Stimulated activated CD8-positive, alpha-beta memory T cell treated with anti-CD3 and anti-CD28 coated beads, Interleukin-7, amount 100 ng/mL, for 1 hour (primary cell): ENCODE measurements at places on chromosomes 4 and X.

DNA sequence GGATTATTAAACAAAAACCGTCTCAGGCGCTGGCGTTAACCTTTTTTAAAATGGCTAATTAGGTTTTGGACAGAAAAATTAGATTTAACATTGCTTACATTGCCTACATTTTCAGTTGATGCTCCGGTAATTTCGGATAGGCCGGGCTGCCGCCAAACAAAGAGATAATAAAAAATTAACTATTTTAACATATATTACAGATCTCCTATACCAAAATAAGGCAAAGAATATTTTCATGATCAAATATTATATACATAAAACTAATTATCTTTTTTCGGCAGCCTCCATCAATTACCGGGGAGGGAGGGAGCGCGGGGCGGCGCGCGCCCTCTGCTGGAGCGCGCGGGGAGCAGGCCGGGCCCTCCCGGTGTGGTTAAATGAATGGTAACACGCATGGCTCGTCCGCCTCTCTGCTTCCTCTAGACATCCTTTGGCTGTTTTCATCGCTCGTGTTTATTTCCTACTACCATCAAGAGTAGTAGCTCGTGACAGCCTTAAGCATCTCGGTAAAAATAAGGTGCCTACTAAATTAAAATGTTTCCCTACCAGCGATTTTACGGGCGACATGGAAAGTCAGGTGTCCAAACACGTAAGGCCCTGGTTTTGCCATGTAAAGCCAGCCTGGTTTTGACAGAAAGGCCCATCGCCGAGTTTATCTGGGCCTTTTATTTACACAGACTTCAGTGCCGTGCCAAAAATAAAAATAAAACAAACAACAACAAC is 52.4 kb upstream of the TMEM33 start:
- DNase-seq: peak; percentile 23

DNA sequence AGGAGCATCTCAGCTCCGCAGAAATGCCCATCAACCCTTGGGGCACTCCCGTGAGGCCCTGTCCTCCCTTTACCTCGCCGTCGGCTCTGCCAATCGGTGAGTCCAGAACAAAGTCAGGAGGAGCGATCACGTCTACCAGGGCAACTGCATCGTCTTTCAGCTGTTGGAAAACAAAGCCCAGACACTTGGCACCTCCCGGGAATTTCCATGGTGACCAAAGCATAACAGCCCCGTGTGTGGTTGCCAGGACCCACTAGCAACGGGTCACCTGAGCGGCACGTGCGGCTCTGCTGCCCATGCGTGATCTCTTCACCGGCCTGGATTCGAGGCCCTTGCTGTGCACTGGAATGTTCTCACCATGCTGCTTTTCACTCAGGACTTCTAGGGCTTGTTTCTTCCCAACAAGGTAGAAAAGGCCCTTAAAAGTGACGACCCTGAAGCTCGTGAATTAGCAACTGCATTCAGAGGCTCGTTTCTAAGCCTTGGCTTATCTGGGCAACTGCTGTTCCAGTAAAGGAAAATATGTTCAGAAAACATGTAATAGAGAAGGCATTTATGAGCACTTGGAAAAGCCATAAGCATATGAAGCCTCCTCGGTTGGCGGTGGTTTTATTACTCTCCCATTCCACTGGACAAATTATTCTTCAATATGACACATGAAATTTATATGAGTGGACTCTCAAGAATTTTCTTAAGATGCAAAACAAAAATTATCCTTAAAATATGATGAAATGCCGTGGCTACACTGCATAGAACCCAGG is 69.5 kb downstream of the ACOX3 start:
- DNase-seq: no peak

DNA sequence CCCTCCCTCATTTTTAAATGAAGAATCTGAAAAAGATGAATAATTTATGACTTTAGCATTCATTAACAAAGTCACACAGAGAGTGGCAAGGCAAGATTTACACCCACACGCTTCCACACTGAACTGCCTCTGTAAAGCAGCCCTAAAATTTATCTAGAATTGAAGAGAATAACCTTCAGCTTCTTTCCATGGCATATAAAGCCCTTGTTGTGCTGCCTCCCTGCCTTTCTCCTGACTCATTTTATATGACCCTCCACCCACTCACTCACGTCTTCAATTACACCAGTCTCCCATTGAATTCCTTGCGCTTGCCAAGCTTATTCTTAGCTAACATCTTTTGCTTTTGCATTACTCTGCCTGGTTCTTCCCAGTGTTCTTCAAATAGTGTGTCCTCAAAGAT is 2649.3 kb downstream of the PCDH7 start:
- DNase-seq: no peak

- no peak for DNase-seq
Measured at GRCh38 chr4:2756691-2757350, 685 bp upstream of the TNIP2 start.

DNA sequence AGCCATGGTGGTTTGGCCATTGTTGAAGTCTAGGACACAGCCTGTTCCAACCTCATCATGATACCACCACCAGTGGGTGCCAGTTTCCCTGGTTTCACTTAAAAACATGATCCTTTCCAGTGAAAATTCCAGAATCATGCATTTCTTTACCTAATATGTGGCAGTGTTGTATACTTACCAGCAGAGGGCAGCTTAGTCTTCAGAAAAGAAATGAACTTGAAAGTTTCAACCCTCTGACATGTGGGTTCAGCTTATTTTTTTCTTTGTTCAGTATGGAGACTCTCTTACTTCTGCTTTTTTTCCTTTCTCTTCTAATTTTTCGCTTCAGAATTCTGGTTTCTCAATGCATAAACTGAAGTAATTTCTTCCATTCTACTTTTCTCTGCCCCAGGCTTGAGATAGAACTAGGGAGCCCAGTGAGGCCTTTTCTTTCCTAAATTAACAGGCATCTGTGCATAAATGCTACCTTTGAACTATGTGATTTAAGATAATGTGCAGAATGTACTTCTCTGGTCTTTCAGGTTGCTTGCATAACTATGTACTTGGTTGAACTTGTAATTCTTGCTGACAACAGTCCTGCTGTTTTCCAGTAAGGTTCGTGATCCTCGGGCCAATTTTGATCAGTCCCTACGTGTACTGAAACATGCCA is 10.7 kb downstream of the LIAS start:
- DNase-seq: no peak

GRCh38 chr4:76177709-76178108 is 29.5 kb upstream of the NUP54 start:
- DNase-seq: no peak

DNA sequence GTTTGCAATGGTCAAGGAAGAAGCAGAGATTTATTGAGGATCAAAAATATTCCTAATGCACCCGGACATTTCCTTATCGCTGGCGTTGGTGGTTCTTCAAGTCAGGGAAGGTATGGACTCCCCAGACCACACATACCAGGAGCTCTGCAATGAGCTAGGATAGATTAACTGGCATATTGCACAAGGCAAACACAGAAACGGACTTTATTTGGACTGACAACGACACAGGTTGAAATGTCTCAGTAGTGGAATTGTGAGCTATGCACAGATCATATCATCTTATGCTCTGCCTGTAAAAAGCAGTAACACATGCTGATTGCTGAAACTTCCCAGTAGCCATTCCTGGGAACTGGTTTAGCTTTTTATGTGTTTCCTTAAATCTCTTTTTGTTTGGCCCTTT is 1.7 kb downstream of the TSPAN7 start:
- DNase-seq: no peak

DNA sequence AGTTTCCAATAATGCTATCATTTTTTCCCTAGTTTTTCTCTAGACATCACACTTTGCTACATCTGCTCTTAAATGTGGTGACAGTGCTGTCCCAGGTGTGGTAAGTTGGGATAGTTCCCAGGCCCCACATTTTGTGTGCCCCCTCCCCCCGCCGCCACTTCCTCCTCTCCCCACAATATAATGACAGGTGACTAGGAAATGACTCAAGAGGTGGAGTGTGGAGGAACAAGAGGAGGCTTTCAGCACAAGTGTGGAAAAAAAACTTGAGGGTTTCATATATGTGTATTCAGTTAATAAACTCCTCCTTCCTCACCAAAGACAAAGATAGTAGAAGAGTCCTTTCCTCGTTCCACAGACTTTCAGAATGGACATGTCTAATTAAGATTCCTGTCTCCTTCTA is 18.3 kb upstream of the IL21 start:
- no peak for DNase-seq

GRCh38 chrX:51494409-51494808 is 2.0 kb downstream of the NUDT11 start:
- DNase-seq: no peak

GRCh38 chr4:42284030-42284429 is 113.3 kb upstream of the SHISA3 start:
- DNase-seq: no peak

DNA sequence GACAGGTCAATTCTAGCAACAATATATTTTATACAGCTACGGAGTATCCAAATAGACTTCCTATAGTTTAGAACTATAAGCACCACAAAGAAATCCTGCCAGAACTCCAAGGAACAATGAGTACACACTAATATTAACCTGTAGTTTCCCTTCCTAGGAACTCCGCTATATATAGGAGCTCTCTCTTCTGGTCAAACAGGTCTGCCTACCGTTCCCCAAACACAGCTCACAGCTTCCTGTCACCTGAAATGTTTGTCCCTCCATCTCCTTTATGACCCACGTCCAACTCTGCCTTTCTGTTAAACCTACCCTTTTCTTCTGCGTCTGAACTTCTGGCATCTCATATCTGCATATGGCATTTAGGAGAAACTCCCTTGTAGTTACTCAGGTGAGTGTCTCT is 10.5 kb upstream of the GJB1 start:
- no peak for DNase-seq

- DNase-seq: no peak
Measured at GRCh38 chr4:48178931-48179330, 44.9 kb upstream of the TXK start.

DNA sequence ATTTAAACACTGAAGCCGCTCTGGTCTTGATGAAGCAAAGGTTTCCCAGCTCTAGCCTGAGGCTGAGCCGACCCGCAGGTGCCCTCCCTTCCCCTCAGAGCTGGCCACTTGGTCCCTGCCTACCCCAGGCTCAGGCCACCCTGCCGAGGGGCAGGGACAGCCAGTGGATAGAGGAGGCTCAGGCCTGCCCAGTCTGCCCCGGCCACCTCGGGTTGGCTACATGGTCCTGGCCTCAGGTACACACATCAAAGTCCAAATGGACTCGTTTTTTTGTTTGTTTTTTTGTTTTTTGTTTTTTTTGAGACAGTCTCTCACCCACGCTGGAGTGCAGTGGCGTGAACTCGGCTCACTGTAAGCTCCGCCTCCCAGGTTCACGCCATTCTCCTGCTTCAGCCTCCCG is 23.8 kb downstream of the TACC3 start:
- no peak for DNase-seq

DNA sequence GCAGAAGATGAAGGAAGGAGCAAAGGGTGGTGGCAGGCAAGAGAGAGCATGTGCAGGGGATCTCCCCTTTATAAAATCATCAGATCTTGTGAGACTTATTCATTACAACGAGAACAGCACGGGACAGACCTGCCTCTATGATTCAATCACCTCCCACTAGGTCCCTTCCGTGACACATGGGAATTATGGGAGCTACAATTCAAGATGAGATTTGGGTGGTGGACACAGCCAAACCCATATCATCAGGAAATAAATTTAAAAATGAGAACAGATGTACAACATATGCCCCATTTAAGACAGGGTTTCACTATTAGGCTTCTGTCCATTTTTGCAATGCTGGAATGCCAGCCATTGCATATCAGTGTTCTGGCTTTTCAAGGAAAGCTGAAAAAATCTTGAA is 346.7 kb upstream of the SLIT2 start:
- DNase-seq: no peak

DNA sequence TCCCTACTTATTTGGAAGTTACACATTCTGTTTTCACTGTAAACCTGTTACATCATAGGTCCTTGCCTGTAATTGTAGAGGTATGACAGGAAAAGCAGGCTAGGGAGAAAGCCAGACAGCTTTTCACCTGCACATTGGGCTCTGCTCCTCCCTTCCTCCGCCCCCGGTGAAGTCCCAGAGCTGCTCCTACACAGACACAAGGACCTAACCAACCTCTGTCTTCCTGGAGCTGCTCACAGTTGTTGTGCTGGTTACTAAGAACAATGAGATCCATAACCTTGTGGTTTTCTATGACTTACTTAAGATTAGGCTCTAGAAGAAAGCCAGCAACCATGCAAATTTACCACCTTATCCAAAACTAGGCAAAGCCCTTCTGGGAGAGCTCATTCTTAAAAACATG is 40.0 kb downstream of the MOSPD2 start:
- no peak for DNase-seq

DNA sequence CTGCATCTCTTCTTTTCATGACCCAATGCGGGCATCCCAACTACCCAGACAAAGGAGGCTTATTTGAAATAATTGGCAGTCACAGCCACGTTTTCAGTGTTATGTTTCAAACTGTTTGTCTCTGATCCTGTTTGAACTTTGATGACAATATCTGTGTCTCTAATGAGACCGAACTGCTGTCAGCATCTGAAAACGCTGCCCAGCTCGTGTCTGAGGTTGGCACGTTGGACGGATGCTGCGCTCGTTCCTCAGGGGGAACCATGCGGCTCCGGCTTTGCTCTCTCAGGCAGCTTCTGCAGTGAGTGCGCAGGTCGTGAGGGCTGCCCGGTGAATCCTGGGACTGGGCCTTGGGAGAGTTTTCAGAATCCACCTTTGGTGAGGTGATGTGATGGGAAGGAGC is 58.4 kb upstream of the SORBS2 start:
- DNase-seq: no peak

DNA sequence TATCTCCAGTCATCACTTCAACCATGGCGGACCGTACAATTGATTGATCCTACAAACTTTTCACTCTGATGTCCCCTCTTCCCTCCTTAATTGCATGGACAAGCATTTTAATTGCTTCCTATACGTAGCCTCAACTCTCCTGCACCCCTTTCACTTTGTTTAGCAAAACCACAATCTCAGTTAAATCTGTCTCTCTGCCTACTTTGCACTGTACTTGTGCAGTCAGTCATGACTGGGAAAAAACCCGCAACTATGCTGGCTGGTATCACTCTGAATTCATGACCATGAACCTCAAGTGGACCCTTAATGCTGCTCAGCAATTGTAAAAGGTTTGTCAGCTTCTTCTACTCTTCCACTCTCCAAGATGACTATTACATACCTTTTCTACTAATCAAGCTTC is 51.7 kb upstream of the AFF2 start:
- no peak for DNase-seq

GRCh38 chrX:71450433-71451106 is 82.3 kb upstream of the OGT start:
- no peak for DNase-seq

DNA sequence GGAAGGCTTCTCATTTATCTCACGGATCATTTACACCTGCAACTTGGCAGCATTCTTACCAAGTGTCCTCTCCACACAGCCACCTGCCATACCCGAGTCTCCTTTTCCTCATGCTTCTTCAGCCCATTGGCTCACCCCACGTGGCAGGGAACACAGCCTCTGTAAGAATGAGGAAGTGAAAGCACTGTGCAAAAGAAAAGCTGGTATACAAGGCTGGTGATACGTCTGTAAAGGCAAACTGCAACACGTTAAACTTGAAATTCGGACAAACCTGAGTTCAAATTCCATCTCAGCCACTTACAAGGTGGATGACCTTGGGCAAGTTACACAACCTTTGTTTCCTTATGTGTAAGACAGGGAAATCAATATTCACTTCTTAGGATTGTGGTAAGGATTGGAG is 164.0 kb upstream of the RASGEF1B start:
- DNase-seq: no peak
